Activated naive CD4-positive, alpha-beta T cell treated with anti-CD3 and anti-CD28 coated beads, Interleukin-2, amount 50 U/mL, for 16 hours (primary cell): ENCODE measurements at places on chromosomes 3 and 15.

- DNase-seq: no peak
Measured at GRCh38 chr3:121481106-121481880, 64.5 kb downstream of the POLQ start.

- no peak for DNase-seq
Measured at GRCh38 chr15:39741258-39741657, 41.4 kb downstream of the FSIP1 start.

GRCh38 chr15:37880009-37880834, 54.2 kb upstream of the TMCO5A start:
- no peak for DNase-seq

DNA sequence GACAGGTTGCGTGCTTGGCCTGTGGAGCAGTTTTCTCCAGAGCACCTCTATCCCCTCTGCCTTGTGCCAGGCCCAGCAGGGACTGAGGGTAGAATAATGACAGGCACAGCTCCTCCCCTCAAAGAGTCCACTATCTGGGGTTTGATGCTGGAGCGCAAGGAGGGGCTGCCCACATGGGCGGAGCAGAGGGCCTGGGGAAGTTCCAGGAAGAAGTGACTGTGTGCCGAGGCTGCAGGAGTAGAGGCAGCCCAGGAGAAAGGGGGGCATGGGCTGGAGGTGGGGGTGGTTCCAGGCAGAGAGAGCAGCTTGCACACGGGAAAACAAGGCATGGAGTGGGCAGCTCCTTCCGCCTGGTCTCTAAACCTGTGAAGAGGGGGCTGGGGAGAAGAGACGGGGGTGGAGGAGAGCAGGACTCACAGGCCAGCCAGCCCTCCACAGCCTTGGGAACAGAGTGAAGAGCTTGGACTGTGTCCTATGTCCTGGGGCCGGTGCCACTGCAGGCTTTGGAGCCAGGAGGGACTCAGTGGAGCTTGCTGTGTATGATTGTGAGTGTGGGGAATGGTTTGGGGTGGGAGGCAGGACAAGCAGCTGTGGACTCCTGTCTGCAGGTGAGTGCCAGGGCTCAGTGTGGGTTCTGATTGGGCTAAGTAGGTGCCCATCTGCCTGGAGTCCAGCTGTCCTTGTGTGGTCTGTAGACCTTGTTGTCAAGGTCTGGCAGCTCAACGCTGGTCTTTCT, 48.1 kb downstream of the APBA2 start:
- DNase-seq: no peak

DNA sequence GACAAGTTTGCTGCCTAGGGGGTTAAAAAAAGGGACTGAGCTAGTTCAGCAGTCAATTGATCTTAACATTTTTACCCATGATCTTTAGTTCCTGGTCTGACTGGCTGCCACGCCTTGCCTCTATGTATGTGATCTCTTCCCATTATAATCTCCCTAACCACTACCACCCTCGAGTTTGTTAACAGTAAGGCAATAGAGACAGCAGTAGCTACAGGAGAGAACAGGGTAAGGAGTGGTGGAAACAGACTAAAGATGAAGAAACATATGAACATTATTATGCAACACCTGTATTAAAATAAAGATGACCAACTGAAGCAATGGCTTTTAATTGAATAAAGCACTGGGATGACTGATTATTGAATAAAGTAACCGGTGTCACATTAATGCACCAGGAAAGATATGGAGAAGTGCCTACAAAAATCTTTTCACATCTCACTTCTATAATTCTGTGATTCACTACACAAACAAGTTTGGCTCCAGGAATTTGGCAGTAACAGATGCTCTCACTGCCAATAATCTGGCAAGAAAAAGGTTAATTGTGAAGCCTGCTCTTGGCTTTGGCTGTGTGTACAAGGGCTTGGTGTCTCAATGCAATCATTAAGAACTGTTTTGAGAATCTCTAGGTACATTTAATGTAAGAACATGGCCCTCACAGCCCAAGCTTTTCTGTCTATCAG, 95.7 kb downstream of the HHLA2 start:
- no peak for DNase-seq

DNA sequence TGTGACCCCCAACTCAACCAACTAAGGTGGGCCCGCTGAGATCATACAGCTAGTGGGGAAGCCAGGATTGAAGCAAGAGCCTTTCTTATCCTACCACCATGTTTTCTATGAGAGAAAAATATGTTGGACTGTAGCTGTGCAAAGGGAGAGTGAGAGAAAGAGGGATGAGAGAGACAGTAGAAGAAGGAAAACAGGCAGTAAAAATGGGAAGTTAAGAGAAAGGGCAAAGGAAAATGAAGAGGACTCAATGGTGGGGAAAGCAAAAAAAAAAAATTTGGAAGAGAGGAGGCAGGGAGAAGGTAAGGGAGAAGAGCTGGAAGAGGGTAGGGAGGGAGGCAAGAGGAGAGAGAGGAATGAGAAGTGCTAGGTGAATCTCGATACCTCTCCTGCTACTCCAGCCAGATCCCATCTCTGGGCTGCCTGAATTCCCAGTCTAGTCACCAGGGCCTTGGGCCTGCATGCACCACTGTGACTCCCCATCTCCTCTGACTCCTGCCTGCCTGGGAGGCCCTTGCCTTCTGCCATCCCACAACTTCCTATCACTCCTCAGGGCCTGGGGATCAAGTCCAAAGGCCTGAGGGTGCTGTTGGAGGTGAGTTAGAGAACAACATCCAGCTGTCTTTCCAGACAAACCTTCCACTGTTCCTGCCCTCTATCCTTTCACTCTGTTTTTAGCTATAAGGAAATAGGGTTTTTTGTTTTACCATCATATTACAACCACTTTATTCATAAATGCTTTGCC, 15.7 kb downstream of the FAM81A start:
- DNase-seq: no peak

- DNase-seq: no peak
Measured at GRCh38 chr3:77690284-77690845, 650.5 kb downstream of the ROBO2 start.

- no peak for DNase-seq
Measured at GRCh38 chr3:113556316-113556945, 24.1 kb downstream of the SIDT1 start.

GRCh38 chr3:70984776-70985482, 598.6 kb downstream of the FOXP1 start:
- DNase-seq: no peak

GRCh38 chr15:48466820-48467219, 135.6 kb downstream of the DUT start:
- DNase-seq: no peak

DNA sequence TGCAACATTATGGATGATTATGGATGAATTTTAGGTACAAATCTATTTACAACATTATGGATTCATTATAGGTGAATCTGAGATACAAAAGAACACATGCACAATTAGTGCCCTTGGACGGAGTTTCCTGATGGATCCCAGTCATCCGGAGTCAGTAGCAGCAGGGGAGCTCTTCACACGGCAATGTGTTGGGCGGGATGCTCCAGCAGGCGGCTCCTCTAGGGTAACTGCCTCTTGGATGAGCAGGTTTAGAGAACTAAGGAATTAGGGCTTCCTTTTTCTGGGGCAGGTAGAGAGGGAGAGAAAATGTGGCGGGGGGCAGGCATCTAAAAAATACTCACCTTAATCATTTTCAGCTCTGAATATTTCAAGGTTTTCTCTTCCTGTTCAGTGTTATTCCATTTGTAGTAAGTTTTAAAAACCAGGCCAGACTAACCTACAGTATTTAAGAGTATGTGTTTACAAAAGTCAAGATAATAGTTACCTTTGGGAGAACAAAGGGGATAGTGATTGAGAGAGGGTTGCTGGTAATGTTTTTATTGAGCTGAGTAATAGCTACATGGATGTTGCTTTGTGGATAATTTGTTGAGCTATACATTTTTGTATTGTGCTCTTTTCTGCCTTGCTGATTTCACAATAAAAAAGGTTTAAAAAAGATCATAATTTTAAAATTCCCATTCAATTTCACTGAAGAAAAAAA, 27.4 kb upstream of the GOLM2 start:
- DNase-seq: no peak

GRCh38 chr3:81027344-81027743, 734.1 kb downstream of the GBE1 start:
- no peak for DNase-seq

- DNase-seq: no peak
Measured at GRCh38 chr3:99287876-99288275, 350.5 kb upstream of the COL8A1 start.

DNA sequence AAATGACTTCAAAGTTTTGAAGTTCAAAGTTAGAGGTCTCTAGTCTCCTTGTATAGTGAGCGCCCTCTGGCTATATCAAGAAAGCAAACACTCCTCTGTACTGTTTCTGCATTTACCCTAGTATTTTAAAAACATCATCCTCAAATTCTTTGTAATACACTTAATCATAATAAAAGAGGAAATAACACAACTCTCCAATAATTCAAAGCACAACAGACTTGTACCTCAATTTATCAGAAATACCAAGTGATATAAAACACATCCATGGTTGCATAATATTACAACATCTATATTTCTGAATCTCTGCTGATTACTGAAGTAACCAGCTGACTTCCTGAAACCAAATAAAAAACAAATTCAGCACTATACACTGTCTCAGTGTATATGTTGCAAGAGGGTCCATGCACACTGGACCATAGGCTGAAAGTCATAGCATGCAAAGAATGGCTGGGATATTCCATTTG, 12.5 kb downstream of the PLOD2 start:
- no peak for DNase-seq

GRCh38 chr3:9059489-9060400, 96.5 kb upstream of the RAD18 start:
- DNase-seq: no peak

GRCh38 chr3:190360228-190360627, 27.7 kb upstream of the CLDN16 start:
- DNase-seq: no peak

GRCh38 chr15:85026304-85027032, 44.8 kb downstream of the PDE8A start:
- no peak for DNase-seq

DNA sequence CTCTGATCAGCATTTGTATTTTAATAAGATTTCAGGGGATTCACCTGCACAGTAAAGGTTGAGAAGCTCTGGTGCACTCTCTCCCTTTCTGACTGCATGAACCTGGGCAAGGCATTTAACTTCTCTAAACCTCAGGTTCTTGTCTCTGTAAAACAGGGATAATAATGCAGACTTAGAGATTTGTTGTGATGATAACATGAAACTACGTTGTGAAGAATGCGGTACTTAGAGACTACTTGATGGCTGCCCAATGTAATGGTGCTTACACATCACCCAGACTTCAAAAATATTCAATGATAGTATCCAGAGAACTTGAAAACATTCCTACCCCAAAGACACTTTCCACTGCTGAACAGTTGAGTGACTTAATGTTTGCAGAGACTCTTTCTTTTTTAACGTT, 19.8 kb upstream of the TNFSF10 start:
- no peak for DNase-seq

DNA sequence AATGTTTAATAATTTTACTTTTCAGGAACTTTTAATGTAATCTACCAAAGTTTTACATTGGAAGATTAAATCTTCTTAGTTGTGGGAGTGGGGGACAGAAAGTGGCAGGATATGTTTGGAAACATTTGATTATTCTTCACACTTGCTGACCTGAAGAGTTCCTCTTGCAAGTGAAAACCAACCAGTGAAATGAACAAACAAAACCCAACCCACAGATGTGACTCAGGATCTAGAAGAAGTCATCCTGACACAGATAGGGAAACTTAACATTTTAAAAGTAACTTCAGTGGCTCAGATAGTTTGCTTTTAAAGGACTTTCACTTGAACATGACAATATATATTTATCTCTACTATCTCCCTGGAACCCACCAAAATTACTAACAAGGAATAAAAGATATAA, 55.4 kb downstream of the ASTE1 start:
- no peak for DNase-seq

GRCh38 chr15:24772266-24772665, 96.7 kb downstream of the NPAP1 start:
- DNase-seq: no peak

- no peak for DNase-seq
Measured at GRCh38 chr15:78063970-78064385, 13.5 kb downstream of the TBC1D2B start.

DNA sequence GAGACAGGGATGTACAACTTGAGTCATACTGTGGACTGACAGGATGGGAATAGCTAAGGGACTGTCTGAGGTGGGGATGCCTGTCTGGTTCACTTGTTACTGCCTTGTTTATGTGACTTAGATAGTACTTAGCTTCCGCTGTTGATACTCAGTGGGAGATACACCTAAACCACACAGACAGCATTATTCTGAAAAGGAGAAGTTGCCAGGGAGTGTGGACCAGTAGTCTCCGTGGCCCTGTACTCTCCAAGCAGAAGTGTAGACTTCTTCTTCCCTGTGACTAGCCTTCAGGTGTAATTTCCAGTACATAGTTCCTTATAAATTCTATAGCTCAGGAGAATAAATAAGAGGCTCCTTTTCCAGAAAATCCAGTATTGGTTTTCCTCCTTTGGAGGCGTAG, 5.1 kb downstream of the HIGD2B start:
- DNase-seq: no peak

GRCh38 chr3:14200276-14200675, 21.7 kb downstream of the LSM3 start:
- no peak for DNase-seq

GRCh38 chr3:45640724-45641361, 46.3 kb downstream of the LIMD1 start:
- no peak for DNase-seq
